Karpas-422 (cell line): ENCODE measurements at places on chromosomes 1 and 21. TPM values are rescaled to one million over a fixed set of nuclear protein-coding genes. Genes with fewer than 3 reads are reported as not detected.

HUNK gene
- not detected in 2 replicates for total RNA-seq

ACBD6 gene
- 74.0 and 106 TPM in 2 replicates for total RNA-seq

ERICH3 gene
- total RNA-seq, result 0.04 TPM in 1 of 2 replicates, not detected in the other

GRCh38 chr1:4851385-4852065, 197.1 kb downstream of the AJAP1 start:
- no peak overlapping the region for H3K4me3 ChIP-seq
- H3K27me3 ChIP-seq, result 0 out of 2 replicates have a peak, but pooled peaks cover 2% of the 10 kb centered on the region
- no peak overlapping the region for H3K27ac ChIP-seq
- no peaks in the 10 kb centered on the region for H3K4me1 ChIP-seq
- no peak for DNase-seq
- no peaks in the 10 kb centered on the region for H3K36me3 ChIP-seq

DNA sequence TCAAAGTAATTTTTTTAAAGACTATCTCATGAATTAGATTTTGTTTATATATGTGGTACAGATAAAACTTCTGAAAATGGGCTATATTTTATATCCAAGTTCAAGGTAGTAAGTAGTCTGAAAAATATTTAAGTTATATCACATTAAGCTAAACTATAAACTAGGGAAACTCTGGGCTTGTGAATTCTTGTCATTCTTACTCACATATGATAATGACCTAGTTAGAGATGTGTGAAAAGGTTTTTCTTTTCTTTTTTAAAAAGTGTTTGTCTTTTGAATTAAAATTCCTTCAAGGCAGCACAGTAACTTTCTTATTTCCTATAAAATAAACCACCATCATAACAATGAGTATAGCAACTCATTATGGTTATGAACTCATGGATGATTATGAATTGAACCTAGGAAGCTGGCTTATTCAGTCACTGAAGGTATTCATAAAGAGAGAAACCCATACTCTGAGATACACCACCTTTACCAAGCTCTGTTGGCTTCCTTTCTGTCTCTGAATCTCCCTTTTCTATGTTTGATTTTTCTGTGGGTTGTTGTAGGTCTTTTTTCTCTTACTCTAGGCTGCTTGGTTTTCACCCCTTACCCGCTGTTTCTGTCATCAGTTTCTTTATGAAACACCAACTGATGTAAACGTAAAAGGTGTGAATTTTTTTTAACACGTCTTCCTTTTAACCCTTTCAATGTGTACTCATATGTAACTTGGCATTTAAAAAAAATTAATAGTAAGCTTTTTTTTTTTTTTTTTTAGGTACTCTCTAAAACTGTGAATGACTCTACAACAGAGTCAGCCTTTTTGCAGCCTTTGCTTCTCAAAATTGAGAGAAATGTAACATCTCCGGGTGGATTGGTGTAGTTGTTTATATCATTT, 25.2 kb downstream of the IL12RB2 start:
- no peak for DNase-seq
- H3K27me3 ChIP-seq, result no peaks in the 10 kb centered on the region

DNA sequence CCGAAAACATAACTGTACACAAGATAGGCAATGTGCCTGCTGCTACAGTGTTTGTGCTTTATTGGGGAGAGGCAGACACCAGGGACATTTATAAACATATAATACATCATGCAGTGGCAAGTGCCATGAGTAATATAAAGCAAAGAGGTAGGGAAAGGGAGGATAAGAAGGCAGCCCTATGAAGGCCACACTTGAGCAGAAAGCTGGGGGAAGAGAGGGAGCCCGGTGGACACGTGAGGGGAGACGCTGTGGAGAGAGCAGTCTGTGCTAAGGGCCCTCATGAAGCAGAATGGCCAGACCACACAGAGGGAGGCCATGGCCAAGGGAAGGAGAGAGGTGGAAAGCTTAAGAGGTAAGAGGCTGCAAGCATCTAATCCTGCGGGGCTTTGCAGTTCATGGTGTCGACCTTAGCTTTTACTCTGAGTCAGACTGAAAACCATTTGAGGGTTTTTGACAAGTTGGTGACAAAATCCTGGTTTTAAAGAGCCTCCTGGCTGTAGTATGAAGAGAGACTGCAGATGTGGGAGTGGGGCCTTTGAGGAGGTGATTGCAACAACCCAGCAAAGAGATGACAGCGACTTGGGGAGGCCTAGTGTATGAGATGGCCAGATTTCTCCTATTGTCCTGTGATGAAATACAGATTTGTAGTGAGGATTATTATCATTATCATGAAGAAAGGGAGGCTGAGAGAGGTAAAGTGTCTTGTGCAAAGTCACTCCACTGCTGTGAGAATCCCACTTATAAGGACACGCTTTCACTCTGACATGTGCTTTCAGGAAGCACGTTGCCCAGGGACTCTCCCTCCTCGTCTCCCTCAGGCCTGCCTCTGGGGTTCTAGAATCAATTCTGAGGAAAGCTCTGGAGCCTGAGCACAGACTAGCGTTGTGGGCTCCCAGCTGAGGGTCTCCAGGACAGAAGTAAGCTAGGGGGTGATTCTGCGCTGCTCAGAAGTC, 192.9 kb downstream of the RHOU start:
- no peak overlapping the region for H3K27ac ChIP-seq
- H3K4me1 ChIP-seq, result no peaks in the 10 kb centered on the region
- no peak overlapping the region for H3K4me3 ChIP-seq
- no peaks in the 10 kb centered on the region for H3K36me3 ChIP-seq
- DNase-seq, result no peak

- H3K27ac ChIP-seq, result no peak overlapping the region
- H3K27me3 ChIP-seq, result 0 out of 2 replicates have a peak, but pooled peaks cover 2% of the 10 kb centered on the region
- no peak for DNase-seq
- no peak overlapping the region for H3K4me3 ChIP-seq
- no peaks in the 10 kb centered on the region for H3K4me1 ChIP-seq
- no peaks in the 10 kb centered on the region for H3K36me3 ChIP-seq
Measured at GRCh38 chr1:174671826-174672225, 224.1 kb downstream of the GPR52 start.

- H3K27ac ChIP-seq, result no peak overlapping the region
- no peaks in the 10 kb centered on the region for H3K27me3 ChIP-seq
- DNase-seq, result no peak
- no peaks in the 10 kb centered on the region for H3K4me1 ChIP-seq
- no peak overlapping the region for H3K4me3 ChIP-seq
- no peaks in the 10 kb centered on the region for H3K36me3 ChIP-seq
Measured at GRCh38 chr21:14592296-14593000, 46.3 kb upstream of the SAMSN1 start.

GRCh38 chr1:54339126-54339525, 67.1 kb downstream of the SSBP3 start:
- H3K27me3 ChIP-seq, result no peaks in the 10 kb centered on the region
- H3K36me3 ChIP-seq, result no peaks in the 10 kb centered on the region
- DNase-seq, result no peak
- no peaks in the 10 kb centered on the region for H3K4me1 ChIP-seq
